LNCaP clone FGC (cell line): ENCODE measurements at places on chromosomes 5 and 9.

DNA sequence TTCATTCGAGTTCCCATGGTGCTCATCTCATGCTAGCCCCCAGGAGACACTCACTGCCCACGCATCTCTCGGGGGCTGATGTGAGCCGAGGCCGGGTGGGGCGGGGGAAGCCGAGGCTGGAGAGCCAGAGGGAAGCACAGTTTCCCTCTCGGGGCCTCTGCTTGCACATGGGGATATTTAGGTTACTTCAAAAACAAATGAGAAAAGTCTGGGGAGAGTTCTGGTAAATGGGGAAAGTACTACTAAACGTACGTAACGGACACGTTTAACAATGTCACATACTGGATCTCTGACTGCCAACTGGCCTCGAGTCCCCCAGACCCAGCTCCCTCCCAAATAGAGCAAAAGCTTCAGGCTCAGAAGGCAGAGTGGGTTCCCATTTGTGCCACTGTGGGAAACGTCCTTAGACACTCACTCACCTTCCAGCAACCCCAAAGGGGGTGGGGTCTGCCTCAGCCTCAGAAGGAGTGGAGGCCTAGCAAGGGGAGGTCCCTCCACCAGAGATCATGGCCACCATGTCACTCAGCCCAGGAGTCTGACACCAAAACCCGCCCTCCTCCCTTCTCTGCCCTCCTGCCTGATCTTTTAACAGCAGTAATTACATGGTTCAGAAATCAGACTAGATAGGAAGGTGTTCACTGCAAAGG is 33.8 kb upstream of the NTNG2 start:
- no peak for DNase-seq

- no peak for DNase-seq
These were observed 30.8 kb downstream of the SLC38A9 start for GRCh38 chr5:55681301-55681700.

GRCh38 chr5:33032271-33033070 is 321.4 kb downstream of the NPR3 start:
- DNase-seq: no peak

GRCh38 chr9:117258184-117258866 is 156.5 kb downstream of the ASTN2 start:
- DNase-seq: no peak

- no peak for DNase-seq
These were observed 2.9 kb downstream of the HTR1A start for GRCh38 chr5:63959177-63959982.

DNA sequence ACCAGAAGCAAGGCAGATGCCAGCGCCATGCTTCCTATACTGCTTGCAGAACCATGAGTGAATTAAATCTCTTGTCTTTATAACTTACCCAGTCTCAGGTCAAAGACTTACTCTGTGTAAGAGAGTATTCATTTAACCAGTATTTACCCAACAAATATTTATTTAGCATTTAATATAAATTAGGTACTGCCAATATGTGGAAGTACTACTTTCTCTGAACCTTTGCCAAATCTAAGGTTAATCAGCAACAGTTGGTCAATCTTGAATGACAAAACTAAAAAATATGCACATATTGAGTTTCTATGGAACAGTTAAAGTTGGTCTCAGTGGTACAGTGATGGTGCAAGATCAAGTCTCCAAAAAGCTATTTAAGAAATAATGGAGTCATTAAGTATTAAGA is 155.9 kb upstream of the CCNG1 start:
- peak; percentile 4 for DNase-seq

GRCh38 chr5:128538250-128539037 is 399 bp upstream of the FBN2 start:
- DNase-seq: no peak

DNA sequence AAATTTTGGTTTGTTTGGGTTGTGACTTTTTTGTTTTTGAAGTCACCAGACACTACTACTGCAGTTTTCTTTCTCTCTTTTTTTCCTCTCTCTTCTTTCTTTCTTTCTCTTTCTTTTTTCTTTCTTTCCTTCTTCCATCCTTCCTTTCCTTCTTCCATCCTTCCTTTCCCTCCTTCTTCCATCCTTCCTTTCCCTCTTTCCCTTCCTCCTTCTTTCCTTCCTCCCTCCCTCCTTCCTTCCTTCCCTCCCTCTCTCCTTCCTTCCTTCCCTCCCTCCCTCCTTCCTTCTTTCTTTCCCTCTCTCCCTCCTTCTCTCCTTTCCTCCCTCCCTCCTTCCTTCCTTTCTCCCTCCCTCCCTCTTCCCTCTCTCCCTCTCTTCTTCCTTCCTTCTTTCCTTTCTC is 230.3 kb upstream of the TYRP1 start:
- no peak for DNase-seq

DNA sequence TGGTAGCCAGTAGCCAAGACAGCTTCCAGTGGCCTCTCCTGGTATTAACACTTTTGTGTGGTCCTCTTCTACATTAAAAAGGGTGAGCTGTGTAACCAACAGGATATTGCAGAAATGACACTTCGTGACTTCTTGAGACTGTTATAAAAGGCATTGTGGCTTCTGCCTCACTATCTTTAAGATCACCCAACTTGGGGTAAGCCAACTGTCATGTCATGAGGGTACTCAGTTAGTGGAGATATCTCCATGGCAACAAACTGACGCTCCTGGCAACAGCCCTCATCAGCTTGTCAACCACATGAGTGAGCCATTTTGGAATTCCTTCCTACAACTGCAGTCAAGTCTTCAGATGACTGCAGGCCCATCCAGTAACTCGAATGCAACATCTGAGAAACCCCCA is 121.7 kb downstream of the DEPDC1B start:
- no peak for DNase-seq

DNA sequence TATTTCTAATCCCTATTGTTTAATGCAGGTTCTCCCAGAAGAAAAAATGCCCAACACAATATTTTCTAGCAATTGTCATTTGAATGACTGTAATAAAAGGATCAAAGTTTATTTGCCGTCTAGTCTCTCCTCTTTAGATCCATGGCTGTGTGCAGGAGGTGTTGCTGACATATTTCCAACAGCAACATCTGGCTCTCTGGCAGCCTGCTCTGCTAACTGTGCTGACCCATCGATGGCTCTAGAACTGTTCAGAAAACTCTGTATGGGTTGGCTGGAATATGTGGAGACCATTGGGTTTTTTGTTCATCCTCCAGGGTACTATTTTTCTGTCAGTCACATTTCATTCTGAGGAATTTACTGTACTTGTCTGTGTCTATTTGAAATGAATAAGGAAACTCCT is 202.0 kb upstream of the SLC27A6 start:
- DNase-seq: no peak

- no peak for DNase-seq
These were observed 1783.7 kb upstream of the CDH9 start for GRCh38 chr5:28822071-28822470.

DNA sequence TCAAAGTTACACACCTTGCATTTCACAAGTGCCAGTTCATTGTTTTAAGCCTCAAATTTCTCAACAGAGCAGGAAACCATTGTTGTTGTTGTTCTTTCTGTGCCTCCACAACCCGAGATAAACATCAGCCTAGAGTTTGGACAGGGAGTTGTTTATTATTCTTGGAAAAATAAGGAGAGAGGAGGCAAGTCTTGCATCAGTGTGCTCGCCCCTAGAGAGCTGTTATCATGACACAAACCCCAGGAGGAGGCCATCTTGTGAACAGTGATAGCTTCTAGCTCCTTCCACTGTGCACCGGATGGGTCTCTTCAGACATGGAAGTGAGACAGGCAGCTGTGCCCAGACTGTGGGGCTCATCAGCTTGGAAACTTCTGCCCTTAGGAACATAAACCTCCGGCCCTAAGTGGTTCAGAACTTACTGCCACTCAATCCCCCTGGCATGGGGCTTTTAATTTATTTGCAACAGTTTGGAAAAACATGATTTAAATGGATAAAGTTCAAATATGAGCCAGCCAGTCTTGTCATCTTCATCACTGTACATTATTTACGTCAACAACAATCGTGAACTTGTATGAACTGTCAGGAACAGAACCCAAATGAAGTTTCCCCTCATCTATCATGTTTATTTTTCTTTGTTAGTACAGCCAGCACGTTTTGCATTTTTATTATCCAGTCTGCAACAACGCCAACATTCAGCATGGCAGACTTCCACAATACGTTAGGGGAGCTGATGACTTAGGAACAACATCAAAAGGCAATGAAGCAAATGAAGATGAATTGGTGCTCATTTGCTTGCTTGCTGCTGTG is 181.7 kb upstream of the S1PR3 start:
- DNase-seq: peak; percentile 19

DNA sequence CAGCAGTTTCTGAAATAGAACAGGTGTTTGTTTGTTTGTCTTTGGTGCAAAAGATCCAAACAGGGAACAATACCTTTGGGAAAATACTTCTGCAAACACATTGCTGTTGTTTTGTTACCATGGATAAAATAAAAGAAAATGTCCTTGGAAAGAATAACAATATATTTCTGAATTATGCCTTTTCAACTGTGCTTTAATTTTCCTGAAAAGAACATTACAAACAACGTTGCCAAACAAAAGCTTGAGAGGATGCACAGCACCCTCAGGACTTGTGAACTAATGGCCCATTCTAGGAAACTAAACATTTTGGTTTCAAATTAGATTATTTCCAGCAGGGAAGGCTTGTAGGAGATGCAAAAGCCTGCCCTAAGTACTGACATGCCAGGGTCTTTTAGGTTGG is 967.2 kb downstream of the TLE4 start:
- DNase-seq: no peak

DNA sequence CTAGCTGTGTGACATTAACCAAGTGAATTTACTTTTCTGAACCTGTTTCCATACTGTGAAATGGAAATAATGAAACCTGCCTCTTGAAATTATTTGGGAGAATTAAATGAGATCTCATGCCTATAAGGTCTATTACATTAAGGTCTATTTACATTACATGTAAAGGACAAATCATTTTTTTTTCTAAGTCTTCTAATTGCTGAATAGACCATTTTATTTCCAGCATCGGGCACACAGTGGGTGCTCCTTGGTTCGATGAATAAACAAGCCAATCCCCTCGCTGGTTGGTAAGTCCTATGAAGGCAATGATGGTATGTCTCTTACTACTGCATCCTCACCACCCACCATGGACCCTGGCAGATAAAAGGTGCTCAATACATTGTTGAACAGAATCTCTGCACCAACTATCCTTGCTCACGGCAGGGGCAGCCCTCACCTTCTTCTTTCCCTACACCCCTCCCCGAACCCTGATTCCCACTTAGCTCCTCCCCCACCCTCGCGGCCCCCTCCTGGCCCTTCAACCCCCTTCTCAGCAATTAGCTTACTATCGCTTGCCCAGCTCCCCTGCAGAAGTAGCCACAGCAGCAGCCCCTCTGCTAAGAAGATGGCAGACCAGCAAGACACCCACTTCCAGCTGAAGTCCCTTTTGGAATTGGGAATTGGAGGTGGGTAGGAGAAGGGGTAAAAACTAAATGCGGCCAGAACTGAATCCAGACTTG is 3.0 kb downstream of the PCDH1 start:
- no peak for DNase-seq

DNA sequence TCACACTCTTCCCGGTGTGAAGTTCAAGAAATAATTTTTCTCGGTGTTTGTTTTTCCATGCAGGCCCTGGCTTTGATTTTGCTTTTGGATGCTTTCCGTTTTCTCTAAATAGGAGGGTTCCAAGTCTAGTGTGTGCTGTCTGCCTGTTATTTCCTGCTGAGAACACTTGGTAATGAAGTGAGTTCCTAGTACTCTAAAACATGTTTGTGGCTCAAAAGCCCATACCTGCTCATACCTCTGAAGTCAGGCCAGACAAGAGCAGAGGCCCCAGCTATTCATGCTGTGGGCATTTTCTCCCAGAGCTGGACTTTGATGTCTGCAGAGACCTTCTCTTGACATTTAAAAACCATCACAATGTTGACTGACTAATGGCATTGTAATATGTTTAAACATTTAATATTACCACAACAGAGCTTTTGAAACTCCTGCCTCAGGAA is 211.2 kb downstream of the GOLPH3 start:
- DNase-seq: no peak

DNA sequence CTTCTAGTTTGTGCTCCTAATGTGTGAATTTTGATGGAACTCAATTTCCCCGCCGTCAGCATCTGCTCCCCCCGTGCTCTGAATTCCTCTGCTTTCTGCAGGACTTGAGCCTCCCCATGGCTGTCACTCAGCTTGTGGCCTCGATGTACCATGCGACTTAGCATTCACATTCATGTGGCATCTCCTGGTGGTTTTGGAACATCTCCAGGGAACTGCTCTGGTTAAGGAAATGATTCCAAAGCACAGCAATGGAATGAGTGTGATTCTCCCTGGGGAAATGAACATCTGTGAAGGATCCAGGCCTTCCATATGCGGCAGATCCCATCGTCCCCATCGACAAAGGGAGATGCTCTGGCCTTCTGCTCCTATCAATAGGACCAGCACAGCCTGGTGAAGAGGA is 119.0 kb downstream of the ENTREP1 start:
- no peak for DNase-seq

- DNase-seq: no peak
These were observed 7.1 kb upstream of the FAF2 start for GRCh38 chr5:176440927-176441706.

DNA sequence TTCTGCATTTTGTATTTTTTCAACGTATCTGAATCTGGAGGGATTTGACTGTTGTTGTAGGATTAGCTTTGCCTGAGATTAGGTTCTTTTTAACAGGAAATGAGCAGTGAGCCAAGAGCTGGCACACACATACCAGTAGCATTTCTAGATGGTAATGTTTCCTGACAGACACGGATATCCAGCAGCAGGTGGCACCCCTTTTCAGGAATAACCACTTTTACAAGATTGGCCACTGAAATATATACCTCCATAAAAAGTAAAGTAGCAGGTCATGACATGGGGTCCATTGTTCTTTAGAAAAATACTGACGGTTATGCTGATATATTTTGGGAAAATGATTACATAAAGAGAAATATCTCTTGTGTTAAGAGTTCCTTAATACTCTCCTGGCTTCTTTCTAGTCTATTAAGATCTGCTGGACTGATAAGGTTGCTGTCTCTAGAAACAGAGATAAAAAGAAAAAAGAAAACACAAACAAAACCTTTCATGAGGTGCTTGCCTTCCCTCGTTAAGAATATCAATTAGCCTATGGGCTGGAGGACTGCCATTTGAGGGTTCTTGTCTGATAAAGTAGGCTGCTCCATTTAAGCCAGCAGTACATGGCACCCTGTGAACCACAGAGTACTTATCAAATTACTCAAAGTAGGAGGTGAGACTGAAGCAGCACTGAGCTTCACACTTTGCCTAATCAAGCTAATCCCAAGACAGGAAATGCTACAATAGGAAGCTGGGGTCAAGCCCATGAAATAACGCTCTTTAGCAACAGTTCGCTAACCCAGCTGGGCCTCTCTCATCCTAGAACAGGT is 101.6 kb upstream of the PCA3 start:
- DNase-seq: peak; percentile 82

GRCh38 chr5:139273322-139273571 is 20.3 kb upstream of the MATR3 start:
- DNase-seq: no peak

DNA sequence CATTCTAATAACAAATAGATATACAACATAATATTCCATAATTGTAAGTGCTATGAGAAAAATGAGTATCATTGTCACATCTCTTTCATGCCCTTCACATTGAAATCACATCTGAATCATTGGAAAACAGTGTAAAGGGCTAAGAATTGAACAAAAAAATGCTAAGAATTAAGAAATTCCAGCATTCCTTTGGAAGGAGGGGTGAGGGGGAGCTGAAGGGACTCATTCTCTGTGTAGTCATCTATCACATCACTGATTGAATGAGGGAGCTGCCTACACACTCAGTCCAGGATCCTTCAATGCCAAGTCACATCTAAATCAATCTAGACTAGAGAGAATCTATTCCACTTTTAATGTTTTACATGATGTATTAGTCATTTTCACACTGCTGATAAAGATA is 286.6 kb downstream of the DTWD2 start:
- DNase-seq: no peak

- DNase-seq: no peak
These were observed 59.2 kb upstream of the ADAMTS2 start for GRCh38 chr5:179404321-179405053.
